ENCODE measurements at places on chromosomes 4 and X.

DNA sequence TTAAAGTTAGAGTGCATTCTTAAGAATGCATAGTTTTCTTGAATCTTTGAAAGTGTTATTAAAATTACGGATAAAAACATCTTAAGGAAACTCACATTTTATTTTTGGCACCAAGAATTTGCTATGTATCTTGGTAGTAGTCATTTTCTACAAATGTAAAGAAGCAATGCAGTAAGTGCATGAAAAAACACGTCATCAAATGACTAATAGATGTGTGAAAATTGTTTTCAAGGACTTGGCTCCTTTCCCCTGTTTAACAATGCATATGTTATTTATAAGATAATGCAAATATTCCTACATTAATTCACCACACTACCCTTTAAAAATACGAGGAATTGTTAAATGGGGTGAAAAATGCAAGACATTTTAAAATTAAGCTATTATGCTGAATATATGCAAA, 461.2 kb upstream of the PCDH7 start:
- DNase-seq = no peak

DNA sequence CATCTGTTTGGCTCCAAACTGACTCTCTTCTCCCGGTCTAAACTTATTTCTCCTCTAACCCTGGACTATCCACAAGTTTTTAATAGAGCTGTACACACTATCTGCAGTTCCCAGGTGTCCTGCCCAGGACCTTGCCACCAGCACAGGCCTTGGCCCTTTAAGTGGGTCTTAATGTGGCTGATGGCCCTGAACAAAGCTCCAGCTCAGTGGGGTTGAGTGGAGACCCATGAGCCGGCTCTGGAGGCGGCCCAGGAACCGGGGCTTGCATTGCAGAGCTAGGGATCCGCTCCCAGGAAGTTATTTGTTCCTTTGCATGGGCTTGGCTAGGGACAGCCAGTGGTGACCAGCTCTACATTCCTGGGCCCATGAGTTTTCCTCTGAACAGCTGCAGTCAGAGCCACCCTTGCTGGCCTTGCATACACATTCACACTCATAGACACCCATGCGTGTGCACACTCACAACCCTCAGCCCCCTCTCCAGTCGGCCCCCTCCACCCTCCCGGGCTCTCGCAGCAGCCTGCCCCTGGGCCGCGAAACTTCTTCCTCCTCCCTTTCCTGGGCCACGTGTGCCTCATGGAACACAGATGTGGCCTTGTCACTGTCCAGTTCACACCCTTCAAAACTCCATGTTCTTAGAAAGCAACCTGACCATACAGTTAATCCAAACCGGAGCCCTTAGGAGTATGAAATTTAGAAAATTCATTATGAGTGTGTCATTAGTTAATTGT, 58.2 kb downstream of the GPR143 start:
- DNase-seq = no peak

DNA sequence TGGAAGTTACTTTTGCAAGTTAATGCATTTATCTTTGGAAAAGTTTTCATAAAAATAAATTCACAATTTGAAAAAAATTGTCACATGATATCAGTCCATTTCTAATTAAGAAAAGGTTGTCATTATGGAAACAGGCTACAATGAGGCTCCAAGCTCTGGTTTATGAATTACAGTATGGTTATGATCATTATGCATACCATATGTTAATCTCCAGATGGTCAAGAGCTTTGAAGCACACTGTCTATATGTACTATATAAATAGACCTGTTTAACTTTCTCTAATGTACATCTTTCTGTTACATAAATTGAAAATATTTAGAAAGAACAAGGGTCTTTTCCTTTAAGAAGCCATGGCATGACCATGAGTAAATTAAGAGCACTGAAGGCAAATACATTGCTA, 2338.8 kb downstream of the PCDH7 start:
- DNase-seq = no peak

GRCh38 chr4:76997077-76997476, 47.5 kb downstream of the SEPTIN11 start:
- DNase-seq = no peak

GRCh38 chr4:137082061-137082460, 450.2 kb downstream of the PCDH18 start:
- no peak for DNase-seq

- DNase-seq = no peak
Observed at GRCh38 chrX:11329021-11329420, 35.8 kb downstream of the AMELX start.

DNA sequence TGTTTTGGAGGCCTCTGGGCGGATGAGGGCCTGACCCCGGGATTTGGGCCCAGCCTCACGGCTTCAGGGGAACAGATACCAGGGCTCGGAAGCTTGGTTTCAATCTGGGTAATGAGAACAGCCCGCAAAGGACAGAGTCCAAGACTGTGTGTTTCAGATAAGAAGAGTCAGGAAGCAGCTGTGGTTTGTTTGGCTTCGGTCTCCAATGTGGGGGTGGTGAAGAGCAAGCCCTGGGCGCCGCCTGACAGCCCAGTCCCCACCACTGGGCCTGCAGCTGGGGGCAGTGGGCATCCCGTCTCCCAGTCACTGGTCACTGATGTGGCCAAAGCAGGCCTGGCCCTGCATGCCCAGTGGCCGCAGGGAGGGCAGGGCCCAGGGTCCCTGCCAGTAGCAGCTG, 9.1 kb downstream of the WFS1 start:
- no peak for DNase-seq

DNA sequence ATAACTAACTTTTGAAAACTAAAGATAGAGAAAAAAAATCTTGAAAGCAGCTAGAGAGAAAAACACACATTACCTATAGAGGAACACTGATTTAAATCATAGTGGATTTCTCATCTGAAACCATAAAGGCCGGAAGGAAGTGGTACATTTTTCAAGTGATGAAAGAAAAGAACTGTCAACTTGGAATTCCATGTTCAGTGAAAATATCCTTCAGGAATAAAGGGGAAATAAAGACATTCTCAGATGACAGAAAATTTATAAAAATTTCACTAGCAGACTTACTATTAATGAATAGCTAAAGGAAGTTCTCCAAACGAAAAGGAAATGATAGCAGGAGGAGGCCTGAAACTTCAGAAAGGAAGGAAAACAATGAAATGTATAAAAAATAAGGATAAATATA, 7.6 kb upstream of the JADE3 start:
- DNase-seq = no peak

GRCh38 chrX:96838537-96838936, 45.2 kb upstream of the RPA4 start:
- no peak for DNase-seq

DNA sequence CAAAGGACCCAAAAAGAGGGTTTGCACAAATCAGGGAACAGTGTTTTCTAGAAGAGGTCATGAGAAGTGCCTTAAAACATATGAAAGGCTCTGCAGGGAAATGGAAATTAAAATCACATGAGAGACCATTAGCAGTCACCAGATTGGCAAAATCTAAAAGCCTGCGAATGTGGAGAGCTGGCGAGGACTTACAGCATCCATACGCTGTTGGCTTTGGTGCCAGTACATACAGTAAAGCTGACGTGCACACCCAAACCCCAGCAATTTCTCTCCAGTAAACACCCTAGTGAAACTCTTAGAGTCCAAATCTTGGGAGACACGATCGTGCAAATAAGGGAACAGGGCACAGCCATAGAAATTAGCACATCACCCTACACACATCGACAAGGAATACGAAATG, 25.4 kb upstream of the PPP2R2C start:
- DNase-seq = no peak

All from activated T-helper 9 cell treated with anti-CD3 and anti-CD28 coated beads, Interleukin-2, amount 50 U/mL, for 16 hours (primary cell).